ENCODE measurements at places on chromosomes 4 and X. TPM values are rescaled to one million over a fixed set of nuclear protein-coding genes. Genes with fewer than 3 reads are reported as not detected.

DNA sequence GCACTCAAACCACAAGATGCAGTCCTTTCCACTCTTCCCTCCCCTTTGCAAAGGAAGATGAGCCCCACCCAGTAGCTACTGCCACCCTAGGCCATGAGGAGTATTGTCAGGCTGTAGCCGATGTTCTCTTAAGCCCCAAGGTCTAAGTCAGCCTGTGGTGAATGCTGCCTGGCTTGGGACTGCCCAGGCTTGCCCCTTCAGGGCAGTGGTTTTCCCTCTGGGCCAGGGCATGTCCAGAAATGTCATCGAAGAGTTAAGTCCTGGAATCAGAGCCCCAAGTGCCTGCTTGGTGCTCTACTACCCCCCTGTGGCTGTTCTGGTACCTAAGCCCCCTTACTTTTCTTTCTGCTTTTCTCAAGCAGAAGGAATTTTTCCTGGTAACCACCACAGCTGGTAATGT is 11.8 kb upstream of the PGK1 start:
- no peaks in the 10 kb centered on the region for H3K27me3 ChIP-seq
- no peaks in the 10 kb centered on the region for H3K36me3 ChIP-seq
- no peak overlapping the region for H3K27ac ChIP-seq
- H3K4me1 ChIP-seq, result no peaks in the 10 kb centered on the region
- H3K4me3 ChIP-seq, result no peak overlapping the region
- DNase-seq, result no peak

GRCh38 chr4:1192091-1192492 is 19.7 kb upstream of the SPON2 start:
- H3K36me3 ChIP-seq, result peaks cover 14% of the 10 kb centered on the region
- H3K27ac ChIP-seq, result no peak overlapping the region
- no peaks in the 10 kb centered on the region for H3K4me1 ChIP-seq
- H3K27me3 ChIP-seq, result no peaks in the 10 kb centered on the region
- no peak overlapping the region for H3K4me3 ChIP-seq

- H3K4me3 ChIP-seq, result no peak overlapping the region
- no peaks in the 10 kb centered on the region for H3K4me1 ChIP-seq
- H3K27me3 ChIP-seq, result no peaks in the 10 kb centered on the region
Observed at GRCh38 chr4:59770601-59771264, 1429.4 kb upstream of the ADGRL3 start.

- H3K36me3 ChIP-seq, result no peaks in the 10 kb centered on the region
- no peak overlapping the region for H3K27ac ChIP-seq
- no peaks in the 10 kb centered on the region for H3K27me3 ChIP-seq
- DNase-seq, result no peak
- no peaks in the 10 kb centered on the region for H3K4me1 ChIP-seq
Observed at GRCh38 chrX:141969706-141970105, 66.0 kb downstream of the MAGEC1 start.

- peak; percentile 15 for DNase-seq
- H3K27ac ChIP-seq, result peak within 1 kb of the TSS; percentile 96
- H3K4me3 ChIP-seq, result peak within 1 kb of the TSS; percentile 59
- H3K4me1 ChIP-seq, result peaks cover 3% of the 10 kb centered on the region
Observed at GRCh38 chrX:18983666-18984380, at the start of gene PHKA2. Gene PHKA2, minus strand, starts transcription at chrX:18984114. Its CDS starts 182 bp downstream, at chrX:18983932.

The IL15 gene
- polyA plus RNA-seq, result 0.47 TPM
